ENCODE measurements at places on chromosomes 13 and 19.

GRCh38 chr13:94324767-94325540 lies 154.5 kb downstream of the DCT start:
- no peaks in the 10 kb centered on the region for H3K36me3 ChIP-seq
- DNase-seq = no peak
- no peak overlapping the region for H3K27ac ChIP-seq

- H3K36me3 ChIP-seq = no peaks in the 10 kb centered on the region
- no peaks in the 10 kb centered on the region for H3K4me1 ChIP-seq
- H3K27me3 ChIP-seq = no peaks in the 10 kb centered on the region
- no peak overlapping the region for H3K4me3 ChIP-seq
These were observed 316.7 kb downstream of the DIAPH3 start for GRCh38 chr13:59846845-59847620.

GRCh38 chr19:39193803-39194202 lies 3.0 kb upstream of the NCCRP1 start:
- peaks cover 6% of the 10 kb centered on the region for H3K27me3 ChIP-seq
- no peak overlapping the region for H3K4me3 ChIP-seq
- no peak overlapping the region for H3K27ac ChIP-seq
- DNase-seq = no peak

- H3K4me3 ChIP-seq = peak overlapping the region; percentile 95
- H3K27me3 ChIP-seq = no peaks in the 10 kb centered on the region
- H3K4me1 ChIP-seq = peaks cover 50% of the 10 kb centered on the region
- peak overlapping the region; percentile 97 for H3K27ac ChIP-seq
These were observed 507 bp downstream of the COL4A1 start for GRCh38 chr13:110306340-110306959.

DNA sequence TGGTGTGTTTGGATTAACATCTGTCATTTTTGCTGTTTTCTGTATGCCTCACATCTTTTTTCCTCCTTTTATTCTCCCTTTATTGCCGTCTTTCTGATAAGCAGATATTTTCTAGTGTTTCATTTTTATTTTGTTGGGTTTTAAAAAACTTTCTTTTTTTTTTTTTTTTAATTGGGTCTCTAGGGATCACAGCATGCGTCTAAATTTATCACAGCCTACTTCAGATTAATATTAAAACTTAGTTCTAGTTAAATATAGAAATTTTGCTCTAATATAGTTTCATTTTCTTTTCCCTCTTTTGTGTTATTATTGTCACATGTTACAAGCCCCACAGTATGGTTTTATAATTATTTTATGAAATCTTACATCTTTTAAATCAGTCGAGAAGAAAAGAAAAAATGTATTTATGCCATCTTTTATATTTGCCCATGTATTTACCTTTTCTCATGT lies 52.7 kb downstream of the SIPA1L3 start:
- H3K4me1 ChIP-seq = peaks cover 22% of the 10 kb centered on the region
- no peak overlapping the region for H3K4me3 ChIP-seq
- no peaks in the 10 kb centered on the region for H3K27me3 ChIP-seq
- H3K36me3 ChIP-seq = no peaks in the 10 kb centered on the region
- DNase-seq = no peak

GRCh38 chr19:16861011-16861410 lies 27.8 kb upstream of the F2RL3 start:
- H3K27me3 ChIP-seq = no peaks in the 10 kb centered on the region
- H3K36me3 ChIP-seq = peaks cover 32% of the 10 kb centered on the region
- no peak overlapping the region for H3K27ac ChIP-seq
- H3K4me3 ChIP-seq = no peak overlapping the region

- H3K4me3 ChIP-seq = no peak overlapping the region
- no peaks in the 10 kb centered on the region for H3K27me3 ChIP-seq
- no peaks in the 10 kb centered on the region for H3K36me3 ChIP-seq
- no peak for DNase-seq
- H3K4me1 ChIP-seq = peaks cover 29% of the 10 kb centered on the region
These were observed 244.0 kb downstream of the DCLK1 start for GRCh38 chr13:35887115-35887666.

DNA sequence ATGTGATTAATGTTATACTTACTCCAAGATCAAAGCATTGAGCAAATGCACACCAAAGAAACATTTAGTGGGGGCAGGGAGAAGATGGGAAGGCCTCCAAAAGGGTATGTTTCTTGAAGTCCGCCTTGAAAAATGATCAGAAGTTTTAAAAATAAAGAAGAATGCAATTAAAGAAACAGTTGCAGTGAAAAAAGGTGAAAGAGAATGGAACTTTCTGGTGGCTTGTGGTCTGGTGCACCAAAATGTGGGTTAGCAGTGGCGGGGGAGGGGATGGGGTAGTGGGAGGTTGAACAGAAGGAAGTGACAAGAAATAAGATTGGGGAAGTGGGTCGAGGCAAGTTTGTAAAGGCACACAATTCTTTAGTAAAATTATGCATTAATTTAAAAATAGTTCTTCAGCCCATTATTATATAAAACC lies 2.5 kb downstream of the LCP1 start:
- no peaks in the 10 kb centered on the region for H3K27me3 ChIP-seq
- DNase-seq = peak; percentile 15
- no peaks in the 10 kb centered on the region for H3K4me1 ChIP-seq
- H3K27ac ChIP-seq = no peak overlapping the region
- peak overlapping the region; percentile 48 for H3K4me3 ChIP-seq

GRCh38 chr19:4352701-4353121 lies 9.3 kb downstream of the MPND start:
- no peak overlapping the region for H3K4me3 ChIP-seq
- H3K27ac ChIP-seq = no peak overlapping the region
- DNase-seq = no peak
- no peaks in the 10 kb centered on the region for H3K4me1 ChIP-seq
- H3K27me3 ChIP-seq = no peaks in the 10 kb centered on the region

GRCh38 chr19:38806371-38806770 lies 6.4 kb downstream of the LGALS4 start:
- no peak for DNase-seq
- no peak overlapping the region for H3K27ac ChIP-seq
- H3K27me3 ChIP-seq = no peaks in the 10 kb centered on the region
- H3K4me1 ChIP-seq = no peaks in the 10 kb centered on the region

GRCh38 chr13:99085139-99085807 lies 107.4 kb upstream of the DOCK9 start:
- H3K4me1 ChIP-seq = no peaks in the 10 kb centered on the region
- no peaks in the 10 kb centered on the region for H3K27me3 ChIP-seq
- H3K4me3 ChIP-seq = peak overlapping the region; percentile 82
- no peaks in the 10 kb centered on the region for H3K36me3 ChIP-seq

DNA sequence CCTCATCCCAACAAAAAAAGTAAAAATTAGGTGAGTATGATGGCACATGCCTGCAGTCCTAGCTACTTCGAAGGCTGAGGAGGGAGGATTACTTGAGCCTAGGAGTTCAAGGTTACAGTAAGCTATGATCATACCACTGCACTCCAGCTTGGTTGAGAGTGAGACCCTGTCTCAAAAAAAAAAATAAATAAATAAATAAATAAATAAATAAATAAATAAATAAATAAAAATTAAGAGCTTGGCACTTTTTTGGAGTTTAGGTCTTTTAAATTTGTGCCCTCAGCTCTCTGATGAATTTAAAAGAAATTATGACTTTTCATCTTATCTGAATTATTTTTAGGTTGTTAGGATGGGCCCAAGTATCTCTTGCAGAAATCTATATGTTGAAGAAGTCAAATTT lies 8.9 kb downstream of the ZNF420 start:
- H3K27ac ChIP-seq = no peak overlapping the region
- peaks cover 39% of the 10 kb centered on the region for H3K36me3 ChIP-seq
- no peak overlapping the region for H3K4me3 ChIP-seq
- no peaks in the 10 kb centered on the region for H3K4me1 ChIP-seq
- DNase-seq = no peak

DNA sequence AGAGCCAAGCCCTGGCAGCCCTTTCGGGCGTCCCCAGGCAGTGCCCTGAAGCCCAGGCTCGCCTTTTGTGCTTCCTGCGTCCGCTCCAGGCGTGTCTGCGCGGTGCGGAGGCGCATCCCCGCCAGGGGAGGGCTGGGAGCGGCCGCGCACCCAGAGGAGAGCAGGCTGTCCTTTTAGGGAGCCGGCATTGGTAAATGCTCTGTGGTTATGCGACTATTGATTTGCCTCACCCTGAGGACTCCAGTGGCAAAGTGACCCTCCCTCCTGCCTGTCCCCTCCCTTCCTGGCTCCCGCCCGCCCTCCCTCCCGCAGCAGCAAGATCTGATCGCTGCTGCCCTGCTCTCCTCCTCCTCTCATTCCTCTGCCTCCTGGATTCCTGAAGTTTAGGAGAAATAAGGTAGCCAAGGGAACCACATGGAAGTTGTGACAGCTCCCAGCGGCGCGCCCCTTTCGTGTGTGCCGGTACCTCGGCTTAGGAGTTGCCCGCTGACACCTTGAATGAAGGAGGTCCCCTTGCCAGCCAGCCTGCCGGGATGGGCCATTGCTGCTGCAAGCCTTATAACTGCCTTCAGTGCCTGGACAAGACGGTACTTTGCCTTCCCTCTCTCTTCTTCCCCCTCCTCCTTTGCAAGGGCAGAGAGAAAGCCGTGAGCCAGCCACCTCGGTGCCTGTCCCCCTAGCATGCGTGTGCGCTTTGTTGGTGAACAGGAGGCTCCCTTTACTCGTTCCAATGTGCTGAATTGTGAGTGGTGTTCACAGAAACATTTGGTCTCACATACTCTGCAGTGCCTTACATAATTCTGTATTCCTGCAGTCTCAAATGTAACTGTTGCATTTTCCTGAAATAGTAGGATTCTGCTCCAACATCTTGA lies 166.9 kb downstream of the SLC7A1 start:
- peak overlapping the region; percentile 58 for H3K27ac ChIP-seq
- H3K4me3 ChIP-seq = peak overlapping the region; percentile 75
- H3K4me1 ChIP-seq = peaks cover 34% of the 10 kb centered on the region

- H3K4me3 ChIP-seq = no peak overlapping the region
- H3K4me1 ChIP-seq = no peaks in the 10 kb centered on the region
- no peaks in the 10 kb centered on the region for H3K27me3 ChIP-seq
- no peak overlapping the region for H3K27ac ChIP-seq
These were observed 98.2 kb downstream of the OLFM4 start for GRCh38 chr13:53126841-53127245.

GRCh38 chr13:29905845-29906244 lies 55.4 kb upstream of the UBL3 start:
- no peaks in the 10 kb centered on the region for H3K27me3 ChIP-seq
- H3K36me3 ChIP-seq = no peaks in the 10 kb centered on the region
- no peak for DNase-seq

DNA sequence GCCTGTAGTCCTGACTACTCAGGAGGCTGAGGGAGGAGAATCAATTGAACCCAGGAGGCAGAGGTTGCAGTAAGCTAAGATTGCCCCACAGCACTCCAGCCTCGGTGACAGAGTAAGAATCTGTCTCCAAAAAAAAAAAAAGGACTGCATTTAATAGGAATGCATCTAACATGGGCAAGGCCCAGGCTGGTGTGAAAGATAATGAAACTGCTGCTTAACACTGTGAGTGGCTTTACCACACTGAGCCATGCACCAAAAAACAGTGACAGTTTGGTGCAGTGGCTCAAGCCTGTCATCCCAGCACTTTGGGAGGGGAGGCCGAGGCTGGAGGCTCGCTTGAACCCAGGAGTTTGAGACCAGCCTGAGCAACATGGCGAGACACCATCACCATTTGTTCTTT lies 8.6 kb downstream of the GTF2F1 start:
- peaks cover 78% of the 10 kb centered on the region for H3K36me3 ChIP-seq
- H3K27me3 ChIP-seq = no peaks in the 10 kb centered on the region
- DNase-seq = no peak
- H3K4me3 ChIP-seq = no peak overlapping the region
- H3K27ac ChIP-seq = no peak overlapping the region

DNA sequence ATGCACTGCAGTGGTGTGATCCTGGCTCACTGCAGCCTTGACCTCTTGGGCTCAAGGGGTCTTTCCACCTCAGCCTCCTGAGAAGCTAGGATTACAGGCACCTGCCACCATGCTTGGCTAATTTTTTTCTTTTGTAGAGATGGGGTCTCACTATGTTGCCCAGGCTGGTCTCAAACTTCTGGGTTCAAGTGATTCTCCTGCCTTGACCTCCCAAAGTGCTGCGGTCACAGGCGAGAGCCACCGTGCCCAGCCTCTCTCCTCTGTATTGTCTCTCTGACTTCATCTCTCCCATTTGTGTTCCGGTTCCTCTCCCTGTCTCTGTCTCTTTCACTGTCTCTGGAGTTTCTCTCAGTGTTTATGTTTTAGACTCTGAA lies 1.7 kb upstream of the C19orf85 start:
- DNase-seq = no peak
- no peaks in the 10 kb centered on the region for H3K36me3 ChIP-seq
- H3K4me3 ChIP-seq = no peak overlapping the region

DNA sequence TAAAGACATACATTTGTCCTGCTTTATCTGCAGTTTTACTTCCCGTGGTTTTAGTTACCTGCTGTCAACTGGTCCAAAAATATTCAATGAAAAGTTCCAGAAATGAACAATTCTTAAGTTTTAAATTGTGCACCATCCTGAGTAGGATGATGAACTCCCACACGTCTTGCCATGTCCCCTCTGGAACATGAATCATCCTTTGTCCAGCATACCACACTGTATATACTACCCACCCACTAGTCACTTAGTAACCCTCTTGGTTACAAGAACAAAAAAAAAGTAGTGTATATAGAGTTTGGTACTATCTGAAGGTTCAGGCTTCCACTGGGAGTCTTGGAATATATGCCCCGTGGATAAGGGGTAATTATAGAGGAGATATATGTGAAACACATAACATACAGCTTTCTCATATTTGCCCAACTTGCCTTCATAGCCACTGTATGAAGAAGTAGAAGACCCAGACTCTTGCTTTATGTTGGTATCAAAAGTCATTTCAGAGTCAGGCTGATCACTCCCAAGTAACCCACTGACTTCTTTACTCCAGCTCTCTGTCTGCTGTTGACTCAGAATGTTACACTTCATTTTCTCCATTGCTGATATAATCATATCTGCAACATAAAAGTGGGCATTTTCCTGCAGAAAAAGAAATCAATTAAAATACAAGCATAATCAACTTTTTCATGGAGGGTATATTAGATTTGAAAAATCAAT lies 19.3 kb downstream of the RUBCNL start:
- no peak for DNase-seq
- no peaks in the 10 kb centered on the region for H3K36me3 ChIP-seq
- no peaks in the 10 kb centered on the region for H3K27me3 ChIP-seq

GRCh38 chr13:89932902-89933301 lies 1414.6 kb upstream of the MIR17HG start:
- H3K36me3 ChIP-seq = no peaks in the 10 kb centered on the region
- no peak overlapping the region for H3K27ac ChIP-seq
- H3K4me3 ChIP-seq = no peak overlapping the region
- H3K27me3 ChIP-seq = no peaks in the 10 kb centered on the region

GRCh38 chr13:22198641-22199217 lies 527.9 kb downstream of the FGF9 start:
- H3K27me3 ChIP-seq = no peaks in the 10 kb centered on the region
- H3K4me1 ChIP-seq = peaks cover 10% of the 10 kb centered on the region
- H3K4me3 ChIP-seq = peak overlapping the region; percentile 33
- no peak for DNase-seq

DNA sequence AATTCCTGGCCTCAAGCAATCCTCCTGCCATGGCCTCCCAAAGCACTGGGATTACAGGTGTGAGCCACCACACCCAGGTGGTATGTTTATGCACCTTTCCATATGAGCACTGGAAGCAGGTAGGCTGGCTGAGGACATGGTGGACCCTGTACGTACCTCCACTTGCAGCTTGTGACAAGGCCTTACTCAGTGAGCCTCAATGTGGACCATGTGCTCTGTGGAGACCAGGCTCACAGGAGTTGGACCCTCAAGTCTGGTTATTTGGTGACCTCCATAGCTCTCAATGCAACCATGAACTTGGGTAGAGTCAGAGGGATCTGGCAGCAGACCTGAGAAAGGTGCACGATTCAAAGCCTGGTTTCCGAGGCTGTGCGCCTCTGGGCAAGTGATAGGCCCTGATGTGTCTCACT lies 5.5 kb downstream of the ACP4 start:
- H3K27me3 ChIP-seq = no peaks in the 10 kb centered on the region
- H3K36me3 ChIP-seq = peaks cover 14% of the 10 kb centered on the region
- no peak overlapping the region for H3K27ac ChIP-seq
